Stimulated activated CD4-positive, alpha-beta T cell treated with anti-CD3 and anti-CD28 coated beads, Interleukin-15, amount 100 ng/mL, for 24 hours (primary cell): ENCODE measurements at places on chromosomes 5 and 9.

DNA sequence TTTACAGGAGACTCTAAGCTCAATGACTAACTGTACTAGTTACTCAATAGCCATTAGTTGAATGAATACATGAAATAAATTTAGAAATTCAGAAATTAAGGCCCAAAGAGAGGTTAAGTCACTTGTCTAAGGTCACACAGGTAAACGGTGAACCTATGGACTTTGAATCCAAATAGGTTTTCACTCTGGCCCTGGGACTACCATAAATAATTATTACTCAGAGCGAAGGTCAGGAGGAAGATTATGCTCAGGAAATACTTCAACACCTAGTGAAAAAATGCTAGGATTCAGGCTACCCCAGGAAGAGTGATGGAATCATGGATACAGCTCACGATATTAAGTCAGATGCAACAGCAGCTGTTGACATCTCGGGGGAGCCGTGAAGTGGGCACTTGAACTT lies 417.4 kb downstream of the GABRG2 start:
- no peak for DNase-seq

GRCh38 chr5:93585041-93585766 lies 2.2 kb downstream of the NR2F1 start:
- DNase-seq, result no peak

DNA sequence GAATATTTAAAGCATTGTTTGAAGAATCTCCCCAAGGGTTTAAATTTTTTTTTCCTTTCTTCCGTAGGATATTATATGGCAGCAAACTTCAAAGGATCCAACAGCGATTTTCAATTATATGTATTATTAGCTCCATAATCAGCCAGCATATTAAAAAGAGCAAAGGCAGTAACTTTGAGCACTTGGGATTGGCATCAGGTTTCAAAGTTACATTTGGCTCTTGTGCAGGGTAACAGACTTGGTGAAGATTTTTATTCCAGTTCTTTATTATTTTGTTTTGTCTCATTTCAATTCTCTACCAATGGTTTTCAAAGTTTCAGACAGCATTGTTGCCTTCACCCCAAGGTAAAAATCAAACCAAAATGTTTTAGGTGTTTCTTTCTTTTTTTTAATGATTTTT lies 116.7 kb upstream of the ZNF366 start:
- no peak for DNase-seq

DNA sequence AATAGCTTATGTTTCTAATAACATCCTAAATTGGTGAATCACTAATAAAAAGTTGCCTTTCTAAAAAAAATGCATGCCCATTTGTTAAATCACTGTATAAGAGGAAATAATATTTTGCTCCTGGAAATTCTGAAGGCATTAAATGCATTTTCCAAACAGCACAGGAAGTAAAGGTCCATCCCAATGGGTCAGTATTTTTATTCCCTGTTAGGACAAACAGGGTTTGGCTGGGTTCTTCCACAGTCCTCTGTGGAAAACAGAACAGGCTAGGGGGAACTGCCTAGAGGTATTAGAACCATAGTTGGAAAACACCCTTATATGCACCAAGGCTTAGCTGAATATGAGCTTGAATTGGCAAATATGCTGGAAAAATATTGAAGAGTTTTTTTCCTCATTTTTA lies 85.2 kb downstream of the OXCT1 start:
- DNase-seq, result no peak

DNA sequence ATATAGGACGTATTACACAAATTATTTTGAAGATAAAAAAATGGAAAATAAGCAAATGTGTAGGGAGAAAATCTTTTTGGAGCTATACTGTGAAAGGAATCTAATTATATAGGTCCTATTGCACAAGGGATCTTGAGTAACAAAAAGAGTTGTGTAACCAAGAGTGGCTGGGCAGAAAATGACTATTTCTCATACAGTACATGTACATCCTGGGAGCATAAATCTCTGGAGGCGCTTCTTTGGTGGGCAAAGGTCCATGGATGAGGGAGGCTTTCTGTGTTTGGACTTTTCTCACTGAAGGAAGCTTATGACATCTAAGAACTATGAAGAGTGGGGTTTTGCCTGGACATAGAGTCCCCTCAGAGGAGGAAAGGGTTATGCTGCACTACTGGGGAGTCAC lies 29.8 kb downstream of the ANKS6 start:
- DNase-seq, result no peak

GRCh38 chr5:158796812-158797497 lies 302.8 kb downstream of the EBF1 start:
- DNase-seq, result no peak

- DNase-seq, result no peak
Observed at GRCh38 chr5:1471240-1471853, 26.1 kb upstream of the SLC6A3 start.

- no peak for DNase-seq
Observed at GRCh38 chr5:172632346-172633092, 8.5 kb upstream of the NEURL1B start.

DNA sequence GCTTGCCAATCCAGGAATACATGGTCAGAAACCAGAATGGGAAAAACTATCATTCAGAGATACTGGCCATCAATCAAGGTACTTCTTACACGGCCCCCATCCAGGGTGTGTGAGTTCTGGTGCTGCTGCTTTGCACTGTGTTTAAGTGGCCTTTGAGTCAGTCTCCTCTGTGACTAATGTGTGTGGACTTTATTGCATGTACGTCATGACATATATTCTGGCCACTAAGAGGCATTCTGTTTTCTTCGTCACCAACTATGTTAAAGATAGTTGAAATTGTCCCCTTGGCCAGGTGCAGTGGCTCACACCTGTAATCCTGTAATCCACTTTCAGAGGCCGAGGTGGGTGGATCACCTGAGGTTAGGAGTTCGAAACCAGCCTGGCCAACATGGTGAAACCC lies 8.5 kb downstream of the EXOSC3 start:
- no peak for DNase-seq

- no peak for DNase-seq
Observed at GRCh38 chr9:113564498-113565237, 101.1 kb downstream of the RGS3 start.

DNA sequence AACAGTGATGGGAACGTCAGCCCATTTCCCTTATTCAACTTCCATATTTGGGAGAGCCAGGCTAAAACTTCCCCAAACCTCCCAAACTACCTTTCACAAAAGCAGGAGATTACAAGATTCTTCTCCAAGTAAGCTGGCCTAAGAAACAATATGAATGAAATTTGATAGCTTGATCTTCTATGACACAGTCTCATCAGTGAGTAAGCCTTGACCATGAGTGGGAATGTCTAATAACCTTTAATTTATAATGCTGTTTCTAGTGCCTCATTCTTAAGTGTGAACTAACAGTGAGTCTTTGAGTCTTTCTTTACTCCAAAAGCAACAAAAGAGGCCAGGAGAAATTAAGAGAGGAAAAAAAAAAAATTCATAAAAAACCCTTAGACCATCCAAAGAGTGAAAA lies 1379.9 kb downstream of the EFNA5 start:
- no peak for DNase-seq

- DNase-seq, result no peak
Observed at GRCh38 chr9:107872457-107873192, 383.1 kb upstream of the KLF4 start.

DNA sequence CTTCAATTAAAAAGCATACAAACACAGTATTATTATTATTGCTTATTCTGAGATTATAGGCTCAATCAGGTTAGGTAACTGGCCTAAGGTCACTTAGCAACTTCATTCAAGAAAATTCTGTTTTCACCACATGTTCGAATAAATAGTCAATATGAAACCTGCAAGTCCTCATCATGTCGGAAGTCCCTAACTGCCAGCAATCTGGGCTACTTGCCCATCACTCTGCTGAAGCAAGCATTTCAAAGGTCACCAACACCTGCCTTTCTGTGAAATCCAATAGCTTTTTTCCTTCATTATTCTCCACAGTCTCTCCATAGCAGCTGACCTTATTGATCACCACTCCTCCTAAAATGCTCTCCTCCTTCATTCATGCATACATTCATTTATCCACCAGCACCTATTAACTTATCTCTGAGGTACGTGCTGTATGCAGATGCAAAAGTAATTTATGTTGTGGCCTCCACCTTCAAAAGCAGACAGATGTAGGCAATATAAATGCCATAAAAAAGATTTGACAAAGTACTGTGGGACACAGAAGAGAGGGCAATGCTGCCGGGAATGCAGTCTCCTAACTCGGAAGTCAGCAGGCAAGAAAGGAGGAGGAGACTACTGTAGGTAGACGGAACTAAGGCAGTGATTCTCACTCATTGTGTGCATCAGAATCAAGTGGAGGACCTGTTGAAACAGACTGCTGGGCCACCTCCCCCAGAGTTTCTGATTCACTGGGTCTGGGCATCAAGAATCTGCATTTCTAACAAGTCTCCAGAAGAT lies 310.9 kb downstream of the BNC2 start:
- no peak for DNase-seq

DNA sequence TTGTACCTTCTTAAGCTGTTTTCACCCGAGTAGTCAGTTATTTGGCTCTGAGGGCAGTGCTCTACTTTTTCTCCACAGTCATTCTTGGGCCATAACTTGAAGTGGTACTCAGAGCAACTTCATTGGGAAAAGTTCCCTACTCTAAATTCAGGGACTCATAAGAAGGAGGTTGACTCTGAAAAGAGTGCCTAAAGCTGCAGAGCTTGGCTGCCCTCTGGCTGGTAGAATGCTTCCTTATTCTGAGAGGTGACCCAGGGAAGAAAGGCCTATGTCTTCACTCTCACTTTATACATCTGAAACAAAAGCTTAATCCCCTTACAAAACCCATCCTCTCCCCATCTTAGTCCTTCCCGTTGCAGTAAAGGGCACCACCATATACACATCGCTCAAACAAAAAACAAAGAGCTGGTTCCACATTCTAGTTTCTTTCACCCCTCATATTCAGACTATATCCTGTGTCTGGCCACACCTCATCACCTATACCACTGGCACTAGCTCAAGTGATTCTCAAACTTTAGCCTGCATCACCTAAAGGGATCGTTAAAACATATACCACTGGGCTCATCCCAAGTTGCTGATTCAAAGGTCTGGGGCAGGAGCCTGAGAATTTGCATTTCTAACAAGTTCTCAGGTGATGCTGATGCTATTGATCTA lies 7.9 kb downstream of the IGIP start:
- DNase-seq, result no peak

DNA sequence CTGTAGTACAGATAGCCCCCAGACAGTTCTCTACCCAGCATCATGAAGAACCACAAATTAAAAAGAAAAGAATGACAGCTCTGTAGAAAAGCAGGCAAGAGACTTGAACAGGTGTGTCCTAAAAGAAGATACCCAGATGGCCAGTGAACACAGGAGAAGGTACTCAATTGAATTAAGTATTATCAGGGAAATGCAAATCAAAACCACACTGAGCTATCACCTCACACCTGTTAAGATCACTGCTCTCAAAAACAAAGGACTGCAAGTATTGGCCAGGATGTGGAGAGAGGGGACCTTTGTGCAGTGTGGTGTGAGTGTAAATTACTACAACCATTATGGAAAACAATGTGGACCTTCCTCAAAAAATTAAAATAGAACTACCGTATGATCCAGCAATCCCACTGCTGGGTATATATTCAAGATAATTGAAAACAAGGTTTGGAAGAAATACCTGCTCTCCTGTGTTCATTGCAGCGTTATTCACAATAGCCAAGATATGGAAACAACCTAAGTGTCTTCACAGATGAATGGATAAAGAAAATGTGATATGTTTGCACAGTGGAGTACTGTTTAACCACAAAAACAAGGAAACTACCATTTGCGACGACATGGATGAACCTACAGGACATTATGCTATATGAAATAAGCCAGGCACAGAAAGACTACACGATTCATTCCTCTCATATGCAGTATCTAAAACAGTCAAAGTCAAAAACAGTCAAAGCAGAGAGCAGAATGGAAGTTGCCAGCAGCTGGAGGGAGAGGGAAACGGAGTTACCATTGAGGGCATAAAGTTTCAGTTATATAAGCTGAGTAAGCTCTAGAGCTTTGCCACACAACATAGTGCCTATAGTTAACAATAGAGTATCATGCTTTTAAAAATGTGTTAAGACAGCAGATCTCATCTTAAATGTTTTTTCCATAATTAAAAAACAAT lies 102.6 kb downstream of the WNK2 start:
- DNase-seq, result no peak

- DNase-seq, result no peak
Observed at GRCh38 chr9:90805006-90805996, 3.7 kb downstream of the SYK start.

DNA sequence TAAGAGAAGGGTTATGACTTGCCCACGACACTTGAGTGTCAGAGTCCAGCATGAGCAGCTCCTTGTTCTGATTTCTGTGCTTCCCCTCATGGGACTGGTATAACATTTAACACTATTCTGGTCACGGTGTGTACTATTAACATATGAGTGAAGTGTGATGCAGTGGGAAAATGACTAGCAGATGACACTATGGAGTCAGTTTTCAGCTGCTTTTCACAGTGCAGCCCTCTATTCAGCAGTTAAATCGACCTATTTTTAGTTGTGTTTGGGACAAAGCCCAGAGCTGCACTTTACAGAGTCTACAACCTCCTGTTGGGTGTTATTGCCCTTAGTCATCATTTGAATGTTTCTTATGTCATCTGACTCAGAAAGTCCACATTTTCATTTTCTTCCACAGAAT lies 59.1 kb downstream of the CHSY3 start:
- DNase-seq, result no peak

DNA sequence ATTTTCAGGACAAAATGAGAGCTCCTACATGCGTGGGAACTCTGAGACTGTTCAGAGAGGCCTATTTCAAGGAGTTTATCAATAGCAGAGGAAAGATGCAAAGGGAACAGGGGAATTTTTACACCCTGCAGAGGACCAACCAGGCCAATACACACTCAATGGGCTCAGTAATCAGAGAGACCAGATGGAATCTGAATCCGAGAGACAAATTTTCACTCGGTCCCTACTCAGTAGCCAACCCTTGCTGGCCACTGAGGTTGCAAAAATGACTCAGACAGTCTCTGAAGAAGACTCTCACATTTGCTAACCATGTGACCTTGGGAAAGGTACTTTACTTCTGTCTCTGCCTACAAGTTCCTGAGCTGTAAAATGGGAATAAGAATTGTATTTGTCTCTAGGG lies 479.4 kb downstream of the CDK5RAP2 start:
- no peak for DNase-seq

DNA sequence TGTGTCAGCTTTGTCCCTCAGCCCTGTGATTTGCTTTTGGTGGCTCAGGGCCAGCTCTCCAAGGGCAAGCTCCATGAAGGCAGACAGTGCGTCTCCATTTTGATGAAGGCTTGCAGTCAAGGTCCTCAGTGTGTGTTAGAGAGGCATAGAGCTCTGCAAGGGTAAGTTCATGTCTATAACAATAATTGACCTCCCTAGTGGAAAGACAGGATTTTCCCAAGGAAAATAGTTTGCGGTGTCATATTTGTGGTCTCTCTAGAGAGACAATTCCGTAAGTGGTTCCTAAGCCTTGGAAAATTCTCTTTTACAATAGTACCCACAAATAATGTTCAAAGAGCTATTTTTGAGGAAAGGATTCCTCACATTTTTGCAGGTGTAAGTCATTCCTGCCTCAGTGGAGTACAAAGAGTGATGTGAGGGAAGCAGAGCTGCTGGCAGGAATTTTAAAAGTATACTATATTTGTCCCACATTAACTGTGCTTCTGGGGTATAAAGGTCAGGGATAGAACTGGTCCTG lies 40.2 kb downstream of the SLC1A3 start:
- DNase-seq, result no peak
